ENCODE measurements at places on chromosomes 7 and 10.
A peak's percentile ranks its signal among the peaks of the same experiment; 100 is the strongest.

GRCh38 chr7:30702200-30702599 lies 19.9 kb upstream of the CRHR2 start:
- peak; percentile 26 for DNase-seq

GRCh38 chr7:151839451-151839921 lies 37.4 kb downstream of the PRKAG2 start:
- DNase-seq, result no peak

DNA sequence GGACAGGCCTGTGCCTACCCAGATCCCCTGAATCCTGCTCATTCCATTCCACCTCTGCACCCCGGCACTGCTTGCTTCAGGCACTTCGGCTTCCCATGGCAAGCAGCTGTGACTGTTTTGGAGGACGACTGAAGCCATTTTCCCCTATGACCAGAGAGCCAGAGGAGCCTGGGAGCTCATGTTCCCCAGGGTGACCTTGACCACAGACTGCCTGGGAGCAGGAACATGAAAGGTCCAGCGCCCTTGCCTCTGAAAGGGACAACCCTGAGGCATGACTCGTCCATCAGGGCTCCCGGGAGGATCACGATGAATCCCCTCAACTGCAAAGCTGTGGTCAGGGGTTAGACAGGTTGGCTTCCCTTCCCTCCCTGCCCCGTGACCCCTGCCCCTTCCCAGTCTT lies 16.7 kb upstream of the HMX3 start:
- no peak for DNase-seq

GRCh38 chr7:97145068-97145467 lies 27.6 kb downstream of the SDHAF3 start:
- DNase-seq, result peak; percentile 53

DNA sequence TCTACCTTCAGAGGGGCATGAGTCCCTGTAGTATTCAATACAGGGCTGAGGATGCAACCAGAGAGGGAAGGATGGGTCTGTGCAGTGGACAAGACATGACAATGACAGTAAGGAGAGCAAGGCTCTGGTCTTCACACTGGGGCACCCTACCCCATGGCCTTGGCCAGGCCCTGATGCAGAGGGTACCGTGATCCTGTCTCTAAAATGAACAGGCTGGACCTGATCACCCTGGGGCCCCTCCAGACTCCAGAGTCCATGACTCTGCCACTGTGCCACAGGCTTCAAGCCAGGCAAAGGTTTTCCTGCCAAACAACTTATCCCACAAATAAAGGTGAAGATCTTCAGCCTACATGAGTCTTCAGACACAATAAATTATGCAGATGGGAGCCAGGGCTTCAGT lies 4.9 kb downstream of the MAT1A start:
- no peak for DNase-seq

- no peak for DNase-seq
Measured at GRCh38 chr7:107594961-107595737, 15.1 kb downstream of the BCAP29 start.

DNA sequence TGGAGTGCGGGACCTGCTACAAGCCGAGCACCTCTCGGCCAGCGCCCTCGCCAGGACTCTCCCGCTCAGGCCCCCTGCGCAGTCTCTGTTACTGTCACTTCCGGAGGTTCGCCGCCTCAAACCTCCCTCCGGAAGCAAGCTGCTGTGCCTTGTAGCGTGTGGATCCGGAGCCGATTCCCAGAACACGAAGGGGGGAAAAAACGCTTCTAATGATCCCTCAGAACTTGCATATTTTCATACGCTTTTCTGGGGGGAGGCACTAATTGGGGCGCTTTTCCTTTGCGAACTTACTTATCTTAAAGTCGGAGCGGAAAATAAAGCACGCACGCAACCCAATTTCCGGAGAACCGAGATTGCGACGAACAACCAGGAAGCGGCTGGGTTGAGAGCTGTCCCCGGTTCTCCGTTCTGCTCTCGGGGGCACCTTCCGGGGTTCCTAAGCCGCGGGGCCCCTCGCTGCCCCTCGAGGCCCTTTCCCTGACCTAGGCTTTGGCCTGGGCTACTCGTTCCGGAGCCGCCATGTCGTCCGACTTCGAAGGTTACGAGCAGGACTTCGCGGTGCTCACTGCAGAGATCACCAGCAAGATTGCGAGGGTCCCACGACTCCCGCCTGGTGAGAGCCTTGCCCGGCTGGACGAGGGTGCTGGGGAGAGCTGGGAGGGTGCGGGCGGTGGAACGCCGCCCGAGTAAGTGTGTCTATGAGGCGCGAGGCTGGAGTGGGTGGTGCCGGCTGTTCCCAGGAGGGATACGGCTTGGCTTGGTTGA lies at the start of the genes VTI1A and ZDHHC6:
Gene VTI1A, plus strand, starts transcription at position 361 of the 765 bp plus-strand sequence. Its CDS starts 159 bp downstream, at position 520.
Gene ZDHHC6, minus strand, starts transcription at position 60 of the 765 bp plus-strand sequence. CDS start 1,478 bp downstream, outside the sequence.
- DNase-seq, result peak; percentile 92

DNA sequence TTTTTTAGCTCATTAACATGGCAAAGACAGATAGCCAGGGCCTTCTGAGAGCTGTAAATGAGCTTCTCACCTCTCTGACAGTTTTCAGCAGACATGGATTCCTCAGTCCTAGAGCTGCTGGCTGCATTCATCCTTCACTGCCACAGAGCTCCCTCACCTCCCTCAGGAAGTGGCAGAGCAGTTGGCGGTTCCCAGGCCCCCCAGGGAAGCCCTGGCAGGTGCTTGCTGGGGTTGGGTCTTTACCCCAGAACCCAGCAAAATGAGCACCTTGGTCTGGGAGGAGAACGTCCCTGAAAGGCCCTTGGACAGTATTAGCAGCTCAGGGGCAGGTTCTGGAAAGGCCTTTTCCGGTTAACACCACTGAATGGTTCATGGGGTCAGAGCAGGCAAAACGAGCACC lies 288.0 kb downstream of the PTPRN2 start:
- no peak for DNase-seq

DNA sequence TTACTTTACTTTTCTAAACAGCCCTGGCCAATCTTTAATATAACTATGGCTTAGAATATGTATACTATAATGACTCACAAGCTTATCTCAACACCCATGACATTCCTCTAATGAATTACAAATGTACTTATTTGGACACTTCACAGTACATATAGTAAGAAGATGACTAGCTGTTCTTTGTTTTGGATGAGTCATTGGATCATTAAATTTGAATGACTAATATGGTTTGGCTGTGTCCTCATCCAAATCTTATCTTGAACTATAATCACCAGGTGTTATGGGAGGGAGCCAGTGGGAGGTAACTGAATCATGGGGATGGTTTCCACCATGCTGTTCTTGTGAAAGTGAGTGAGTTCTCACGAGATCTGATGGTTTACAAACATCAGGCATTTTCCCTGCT lies 807.5 kb upstream of the SORCS1 start:
- no peak for DNase-seq

- no peak for DNase-seq
Measured at GRCh38 chr7:112449353-112449752, 907 bp upstream of the IFRD1 start.

DNA sequence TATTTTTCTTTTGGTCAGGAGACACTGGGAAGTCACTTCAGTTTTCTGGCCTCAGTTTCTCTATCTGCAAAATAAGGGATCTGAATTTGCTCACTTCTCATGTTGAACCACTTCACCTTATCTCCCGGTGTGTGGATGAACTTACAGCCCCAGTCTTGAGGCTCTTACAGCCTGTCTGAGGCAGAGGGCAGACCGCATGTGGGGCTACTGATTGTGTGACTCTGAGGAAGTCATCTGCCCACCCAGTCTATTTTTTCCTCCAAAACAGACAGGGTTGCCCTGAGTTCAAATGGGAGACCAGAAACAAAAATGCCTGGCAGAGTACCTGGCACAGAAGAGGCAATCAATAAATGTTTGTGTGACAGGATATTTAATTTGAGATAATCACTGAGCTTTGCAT lies 78.3 kb downstream of the LRMDA start:
- peak; percentile 48 for DNase-seq

- DNase-seq, result peak; percentile 42
Measured at GRCh38 chr7:66921396-66921917, 432 bp downstream of the TMEM248 start.

- DNase-seq, result no peak
Measured at GRCh38 chr7:148894591-148894990, 10.5 kb upstream of the EZH2 start.

GRCh38 chr7:16636555-16637101 lies 8.9 kb downstream of the ANKMY2 start:
- DNase-seq, result no peak

DNA sequence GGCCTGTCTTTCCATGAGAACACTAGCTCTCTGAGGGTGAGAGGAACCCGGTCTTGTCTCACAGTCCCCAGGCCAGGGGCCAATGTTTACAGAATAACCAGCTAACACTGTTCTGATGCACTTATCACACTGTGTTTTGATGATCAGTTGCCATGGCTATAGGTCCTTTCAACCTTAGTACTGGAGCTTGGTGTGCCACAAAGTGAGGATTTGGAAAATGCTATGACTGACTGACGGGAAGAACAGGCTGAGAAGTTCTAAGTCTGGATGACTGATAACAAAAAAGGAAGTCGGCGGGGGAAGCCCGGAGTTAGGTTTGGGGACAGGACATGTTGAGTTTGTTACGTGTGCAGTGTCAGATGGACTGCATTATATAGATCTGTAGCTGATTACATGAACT lies 141.8 kb downstream of the CTTNBP2 start:
- peak; percentile 12 for DNase-seq

- DNase-seq, result peak; percentile 38
Measured at GRCh38 chr7:31640381-31640780, 46.6 kb upstream of the PPP1R17 start.

- DNase-seq, result no peak
Measured at GRCh38 chr7:2872296-2872874, 28.3 kb upstream of the GNA12 start.

- no peak for DNase-seq
Measured at GRCh38 chr10:55273946-55274345, 472.9 kb upstream of the PCDH15 start.

- no peak for DNase-seq
Measured at GRCh38 chr10:34015700-34016099, 681.2 kb upstream of the NRP1 start.

DNA sequence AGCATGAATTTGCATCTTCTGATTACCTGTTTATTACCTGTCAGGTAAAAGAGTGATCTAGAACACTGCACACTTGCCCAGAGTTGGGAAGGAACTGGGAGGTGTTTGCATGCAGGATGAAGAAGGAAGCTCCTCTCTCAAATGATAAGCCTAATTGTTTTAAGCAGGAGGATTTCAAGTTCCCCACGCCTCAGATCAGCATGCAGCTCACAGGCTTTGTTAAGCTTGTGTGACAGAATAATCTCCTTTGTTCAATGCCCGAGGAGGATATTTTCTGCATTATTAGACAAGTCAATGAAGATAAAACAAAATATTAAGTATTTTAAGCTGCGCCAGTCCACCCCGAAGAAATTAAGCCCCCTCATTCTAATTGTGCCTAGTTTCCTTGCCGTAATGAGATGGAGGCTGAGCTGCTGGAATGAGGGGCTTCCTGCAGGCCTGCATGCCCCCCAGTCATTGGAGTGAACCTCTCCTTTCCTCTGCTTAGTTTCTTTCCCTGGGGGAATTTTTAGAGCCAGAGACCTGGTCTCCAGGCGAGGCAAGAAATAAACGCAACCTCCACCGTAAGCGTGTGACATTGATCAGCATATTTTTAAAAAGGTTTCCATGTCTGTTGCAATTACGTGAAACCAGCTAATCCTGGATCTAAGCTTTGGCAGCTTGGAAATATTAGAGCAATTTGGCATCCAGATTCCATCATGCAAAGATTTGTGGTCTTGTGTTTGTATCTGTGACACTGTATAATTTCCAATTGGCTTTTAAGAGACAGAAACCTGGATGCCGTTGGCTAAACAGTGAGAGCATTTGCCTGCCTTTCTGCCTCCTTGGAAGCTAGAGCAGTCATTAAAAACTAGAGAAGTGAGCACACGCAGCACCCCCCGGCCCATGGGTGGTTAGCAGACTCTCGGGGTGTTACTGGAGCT lies 376.0 kb downstream of the GALNT17 start:
- no peak for DNase-seq

DNA sequence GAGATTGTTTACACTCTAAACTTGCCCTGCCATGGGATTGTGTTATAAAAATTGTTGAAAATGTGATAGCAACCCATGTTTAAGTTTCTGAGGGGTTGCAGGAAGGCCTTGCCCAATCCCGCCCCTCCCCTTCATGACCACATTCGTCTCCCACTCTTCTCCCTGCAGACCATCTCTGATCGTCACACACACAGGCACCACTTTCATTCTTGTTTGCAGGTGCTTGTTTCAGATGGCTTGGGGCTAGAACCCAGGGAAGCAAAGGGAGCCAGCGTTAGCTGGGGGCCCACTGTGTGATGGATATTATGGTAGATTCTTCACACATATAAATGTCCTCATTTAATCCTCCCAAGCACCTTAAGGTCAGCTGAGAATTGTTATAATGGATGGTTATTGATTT lies 286.7 kb upstream of the HABP2 start:
- DNase-seq, result no peak

DNA sequence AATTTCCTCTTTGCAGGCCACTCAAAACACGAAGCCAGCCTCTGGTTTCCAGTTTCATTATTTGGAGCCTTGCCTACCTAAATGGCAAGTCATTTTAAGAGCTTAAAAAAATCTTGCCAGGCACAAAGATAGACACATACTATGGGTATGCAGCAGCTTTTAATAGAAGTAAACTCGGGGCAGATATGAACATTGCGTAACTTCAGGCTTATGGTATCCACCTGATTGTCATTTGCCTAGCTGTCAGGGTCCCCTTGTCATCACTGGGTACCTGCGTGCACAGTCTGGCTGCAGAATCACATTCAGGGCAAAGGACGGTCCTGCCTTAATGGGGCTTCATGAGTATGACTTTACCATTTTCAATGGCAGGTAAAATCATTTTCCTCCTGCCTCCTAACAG lies 466.1 kb upstream of the NRP1 start:
- DNase-seq, result no peak

GRCh38 chr7:32490127-32490796 lies at the start of gene LSM5:
LSM5 (minus strand) TSS chr7:32490380; CDS start chr7:32490365, 15 bp downstream.
- DNase-seq, result peak; percentile 97

GRCh38 chr7:45655539-45655938 lies 81.4 kb downstream of the ADCY1 start:
- no peak for DNase-seq

GRCh38 chr7:45122975-45123860 lies 11.7 kb upstream of the TBRG4 start:
- no peak for DNase-seq

DNA sequence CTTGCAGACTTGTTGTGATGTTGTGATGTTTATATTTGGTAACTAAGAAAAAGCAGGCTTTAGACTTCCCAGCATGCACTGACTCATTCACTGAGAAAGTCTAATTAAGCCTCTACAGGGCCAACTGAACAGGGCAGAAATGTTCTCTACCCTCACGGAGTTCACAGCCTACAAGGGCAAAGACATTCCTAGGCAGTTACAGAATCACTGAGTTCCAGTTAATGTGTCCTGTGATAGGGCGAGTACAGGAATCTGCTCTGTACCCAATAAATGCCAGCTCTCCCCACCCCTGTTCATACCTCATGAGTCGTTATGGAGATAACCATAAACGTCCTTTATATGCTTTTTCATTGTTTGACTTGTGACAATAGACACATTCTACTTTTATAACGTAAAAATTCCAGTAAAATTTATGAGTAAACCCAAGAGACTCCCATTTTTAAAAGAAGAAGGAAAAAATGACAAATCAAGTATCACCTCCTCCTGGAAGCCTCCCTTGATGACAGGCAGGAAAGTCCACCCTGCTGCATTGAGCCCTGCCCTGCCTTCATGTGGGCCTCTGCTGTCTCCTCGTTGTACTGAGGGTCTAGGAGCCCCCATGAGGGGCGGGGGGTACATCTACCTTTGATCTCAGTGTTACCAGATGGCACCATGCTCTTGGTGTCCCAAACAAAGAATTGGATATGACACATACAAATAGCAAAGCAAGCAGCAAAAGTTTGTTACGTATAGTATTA lies 14.3 kb downstream of the MUC12 start:
- DNase-seq, result no peak

- DNase-seq, result no peak
Measured at GRCh38 chr7:12431886-12432556, 28.4 kb upstream of the VWDE start.
